Type B pancreatic cell (in vitro differentiated cells): ENCODE measurements at places on chromosomes 6 and 20.

GRCh38 chr6:51049983-51050877 lies 231.6 kb downstream of the TFAP2B start:
- DNase-seq = no peak

DNA sequence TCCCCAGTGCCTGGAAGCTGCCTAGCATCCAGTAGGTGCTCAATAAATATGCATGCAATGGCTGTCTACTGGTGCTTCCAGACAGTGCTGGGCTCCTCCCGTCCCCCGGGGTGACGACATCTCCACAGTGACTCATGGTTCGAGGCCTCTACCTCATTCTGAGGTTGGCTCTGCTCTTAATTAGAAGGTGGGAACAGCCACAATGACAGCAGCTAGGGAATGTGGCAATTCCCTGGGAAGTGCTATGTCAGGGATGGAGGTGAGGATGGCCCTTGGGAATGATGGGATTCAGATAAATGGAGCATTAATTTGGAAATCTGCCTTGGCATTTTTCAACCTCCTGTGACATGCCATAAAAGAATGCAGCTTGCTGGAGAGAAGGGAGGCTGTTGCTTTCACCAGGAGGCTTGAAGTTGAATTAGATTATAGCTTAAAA lies 43.5 kb upstream of the NFATC2 start:
- no peak for DNase-seq

- no peak for DNase-seq
These were observed 7.5 kb downstream of the SMLR1 start for GRCh38 chr6:130834482-130835251.

- no peak for DNase-seq
These were observed 570.0 kb downstream of the TBC1D32 start for GRCh38 chr6:120764312-120764711.

GRCh38 chr20:12077875-12078274 lies 160.2 kb downstream of the BTBD3 start:
- DNase-seq = no peak

DNA sequence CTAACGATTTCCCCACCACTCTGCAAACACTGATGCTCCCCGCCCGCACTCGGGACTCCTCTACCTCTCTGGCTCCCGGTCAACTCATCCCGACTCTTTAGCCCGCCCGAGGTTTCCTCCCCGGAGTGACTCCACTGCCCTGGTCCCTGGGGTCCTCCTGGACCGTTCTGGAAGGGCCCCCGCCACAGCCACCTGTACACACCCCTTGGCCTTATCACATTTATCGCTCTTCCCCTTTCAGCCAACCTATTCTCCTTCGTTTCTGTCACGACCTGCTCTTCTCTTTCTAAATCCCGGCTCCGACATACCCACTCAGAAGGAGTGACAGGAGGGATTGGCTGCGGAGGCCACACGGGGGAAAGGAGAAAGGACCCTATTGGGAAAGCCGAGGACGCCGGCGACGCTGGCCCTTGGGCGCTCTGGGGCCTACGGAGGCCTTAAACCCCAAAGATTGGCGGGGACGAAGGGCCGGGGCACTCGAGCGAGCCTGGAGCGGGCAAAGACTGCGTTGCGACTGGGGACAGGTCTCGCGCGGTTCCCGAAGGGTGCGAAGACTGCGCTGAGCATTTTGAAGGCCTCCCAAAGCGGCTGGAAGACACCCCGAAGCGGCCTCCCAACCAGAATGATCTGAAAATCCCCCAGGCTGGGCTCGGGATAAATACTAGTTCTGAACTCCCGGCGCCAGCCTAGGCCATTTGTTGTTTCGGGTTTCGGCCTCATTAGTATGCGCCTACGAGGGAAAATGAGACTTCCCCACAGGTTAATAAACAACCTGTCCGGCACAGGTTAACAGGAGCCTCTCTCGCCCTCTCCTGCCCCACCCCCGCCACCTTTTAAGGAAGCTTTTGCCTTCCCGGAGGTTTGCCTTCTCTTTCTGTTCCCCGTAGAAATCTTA lies 9.2 kb downstream of the SIM1 start:
- no peak for DNase-seq

GRCh38 chr20:46816097-46816496 lies 78.5 kb upstream of the EYA2 start:
- no peak for DNase-seq

DNA sequence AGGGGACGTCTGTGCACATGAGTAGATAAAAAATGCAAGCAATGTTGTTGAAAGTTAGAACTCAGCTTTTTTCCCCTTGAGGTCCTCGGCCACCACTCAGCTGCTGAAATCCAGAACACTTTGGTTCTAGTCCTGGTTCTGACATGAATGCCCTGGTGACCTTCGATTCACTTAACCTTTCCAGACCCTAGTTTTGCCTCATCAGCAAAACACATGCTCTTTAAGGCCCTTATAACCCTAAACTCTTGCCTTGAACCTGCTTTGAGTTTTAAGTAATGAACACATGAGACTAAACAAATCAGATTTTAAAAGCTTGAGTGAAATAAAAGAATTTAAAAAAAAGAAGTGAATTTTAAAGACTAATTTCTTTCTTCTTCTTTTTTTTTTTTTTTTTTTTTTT lies 33.4 kb downstream of the BMP6 start:
- DNase-seq = no peak

DNA sequence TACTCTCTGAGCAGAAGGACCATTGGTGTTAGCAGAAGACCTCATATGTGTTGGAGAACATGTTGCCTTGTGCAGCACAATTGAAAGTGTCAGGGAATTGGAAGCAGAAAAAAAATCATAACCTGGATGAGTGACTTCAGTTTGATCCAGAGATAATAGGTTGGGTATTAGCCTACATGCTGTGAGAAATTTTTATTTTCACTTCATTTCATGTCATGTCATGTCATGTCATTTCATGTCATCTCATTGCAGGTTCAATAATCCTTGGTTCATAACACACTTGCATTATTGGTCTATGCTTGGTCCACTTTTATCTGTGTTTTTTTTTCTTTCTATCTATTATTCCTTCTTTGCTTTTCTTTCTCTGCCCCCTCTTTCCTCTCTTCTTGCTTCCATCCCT lies 34.3 kb downstream of the AKAP7 start:
- DNase-seq = no peak

DNA sequence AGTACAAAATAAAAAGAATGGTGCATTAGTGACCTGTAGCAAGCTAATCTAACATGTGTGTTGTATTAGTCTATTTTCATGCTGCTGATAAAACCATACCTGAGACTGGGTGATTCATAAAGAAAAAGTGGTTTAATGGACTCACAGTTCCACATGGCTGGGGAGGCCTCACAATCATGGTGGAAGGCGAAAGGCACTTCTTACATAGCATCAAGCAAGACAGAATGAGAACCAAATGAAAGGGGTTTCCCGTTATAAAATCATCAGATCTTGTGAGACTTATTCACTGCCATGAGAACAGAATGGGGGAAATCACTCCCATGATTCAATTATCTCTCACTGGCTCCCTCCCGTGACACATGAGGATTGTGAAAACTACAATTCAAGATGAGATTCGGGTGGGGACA lies 45.4 kb upstream of the AIG1 start:
- DNase-seq = no peak

DNA sequence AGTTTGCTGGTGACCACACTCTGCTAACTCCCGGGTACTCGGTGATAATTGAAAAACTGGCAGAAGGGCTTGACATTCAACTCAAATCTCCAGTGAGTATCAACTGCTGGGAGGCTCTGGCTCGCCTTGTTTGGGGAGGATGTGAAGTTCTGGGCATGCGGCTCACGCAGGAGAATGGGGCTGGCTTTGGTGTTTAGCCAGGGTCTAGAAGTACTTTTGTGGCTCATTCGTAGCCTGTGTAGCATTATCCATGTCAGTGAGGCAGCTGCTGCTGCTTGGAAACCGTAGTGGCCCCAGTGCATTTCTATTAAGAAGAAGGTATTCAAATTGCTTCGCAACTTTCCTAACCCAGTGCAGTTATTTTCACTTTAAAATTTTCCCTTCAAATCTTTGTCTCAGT lies 52.2 kb downstream of the KDM1B start:
- no peak for DNase-seq

- no peak for DNase-seq
These were observed 46.3 kb upstream of the NCOA3 start for GRCh38 chr20:47455133-47456040.

GRCh38 chr6:8831366-8832152 lies 396.2 kb upstream of the SLC35B3 start:
- DNase-seq = no peak

GRCh38 chr6:140601021-140601808 lies 1226.8 kb upstream of the CITED2 start:
- no peak for DNase-seq

DNA sequence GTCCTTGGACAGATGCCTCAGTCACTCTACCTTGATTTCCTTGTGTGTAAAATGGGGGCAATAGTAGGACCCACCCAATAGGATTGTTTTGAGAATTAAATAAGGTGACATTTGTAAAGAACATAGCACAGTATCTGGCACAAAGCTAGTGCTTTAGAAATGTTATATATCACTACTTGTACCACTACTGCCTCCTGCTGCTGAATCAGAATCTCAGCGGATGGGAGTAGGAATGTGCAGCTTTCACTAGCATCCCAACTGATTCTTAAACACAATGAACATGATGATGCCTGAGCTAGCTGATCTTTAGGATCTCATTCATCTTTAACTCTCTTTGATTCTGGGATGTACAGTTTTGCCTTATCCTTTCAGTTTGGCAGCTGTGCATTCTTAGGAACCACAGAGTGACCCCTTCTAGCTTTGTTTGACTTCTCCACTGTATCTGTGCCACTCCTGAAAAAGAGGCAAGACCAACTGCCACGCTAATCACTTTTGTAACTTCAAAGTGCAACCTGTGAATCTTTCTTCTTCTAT lies 7.2 kb downstream of the PBOV1 start:
- no peak for DNase-seq

DNA sequence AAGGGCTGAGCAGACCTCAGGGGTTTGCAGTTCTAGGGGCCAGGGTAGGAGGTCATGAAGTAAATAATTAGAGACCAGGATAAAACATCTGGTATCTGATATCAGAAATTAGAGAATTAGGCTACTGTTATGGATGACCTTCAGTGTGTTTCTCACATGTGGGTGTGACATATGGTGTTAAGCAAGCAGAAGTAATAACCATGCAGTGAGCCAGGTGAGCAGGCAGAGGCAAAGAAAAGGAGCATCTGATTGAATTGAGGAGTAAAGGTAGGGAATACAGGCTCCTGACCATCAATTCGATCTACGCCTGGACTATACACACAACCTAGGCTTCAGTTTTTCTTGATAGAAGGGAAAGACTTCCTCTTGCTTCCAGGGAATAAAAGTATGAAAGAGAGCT lies 34.7 kb upstream of the MAP3K7 start:
- DNase-seq = no peak

DNA sequence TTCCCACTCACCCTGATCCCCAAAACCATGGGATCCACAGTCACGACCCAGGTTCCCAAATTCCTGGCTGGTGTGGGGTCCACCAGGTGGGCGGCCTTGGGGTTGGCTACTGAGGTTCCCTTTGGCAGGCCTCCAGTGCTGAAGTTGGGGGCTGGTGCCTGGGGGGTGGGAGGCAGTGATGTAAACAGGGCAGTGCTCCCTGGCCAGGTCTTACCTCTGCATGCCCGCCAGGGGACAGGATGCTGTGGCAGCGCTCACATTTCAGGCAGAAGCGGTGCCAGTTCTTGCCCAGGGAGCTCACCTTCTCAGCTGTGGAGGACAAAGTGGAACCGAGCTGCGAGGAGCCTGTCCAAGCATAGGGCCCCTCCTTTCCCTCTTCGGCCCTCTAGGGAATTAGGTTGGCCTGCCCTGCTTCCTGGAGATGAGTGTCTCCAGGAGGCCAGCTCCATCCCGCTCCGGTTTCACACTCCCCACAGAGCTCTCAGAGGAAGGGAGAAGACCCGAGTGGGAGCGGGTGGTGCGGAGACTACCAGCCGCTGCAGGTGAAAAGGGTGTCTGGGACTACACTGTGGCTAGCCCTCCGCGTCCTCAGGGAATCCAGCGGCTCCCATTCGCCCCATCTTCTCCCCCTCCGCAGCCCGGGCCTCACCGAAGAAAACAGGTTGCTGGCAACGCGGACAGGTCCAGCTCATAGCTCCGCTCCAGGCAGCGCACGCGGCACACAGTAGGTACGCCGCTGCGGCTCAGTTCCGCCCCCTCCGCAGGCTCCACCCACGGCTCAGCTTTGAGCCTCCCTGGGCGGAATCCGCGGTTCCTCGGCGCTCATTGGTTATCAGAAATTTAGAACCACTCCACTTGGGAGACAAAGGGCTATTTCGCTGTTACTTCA lies at the start of gene CRIP3:
Gene CRIP3, minus strand, starts transcription at position 726 of the 889 bp plus-strand sequence. Its CDS starts 34 bp downstream, at position 692.
- peak; percentile 71 for DNase-seq

- DNase-seq = no peak
These were observed 361.2 kb downstream of the RNF144B start for GRCh38 chr6:18748314-18748713.

- no peak for DNase-seq
These were observed 138.8 kb downstream of the EDN3 start for GRCh38 chr20:59439243-59439642.

DNA sequence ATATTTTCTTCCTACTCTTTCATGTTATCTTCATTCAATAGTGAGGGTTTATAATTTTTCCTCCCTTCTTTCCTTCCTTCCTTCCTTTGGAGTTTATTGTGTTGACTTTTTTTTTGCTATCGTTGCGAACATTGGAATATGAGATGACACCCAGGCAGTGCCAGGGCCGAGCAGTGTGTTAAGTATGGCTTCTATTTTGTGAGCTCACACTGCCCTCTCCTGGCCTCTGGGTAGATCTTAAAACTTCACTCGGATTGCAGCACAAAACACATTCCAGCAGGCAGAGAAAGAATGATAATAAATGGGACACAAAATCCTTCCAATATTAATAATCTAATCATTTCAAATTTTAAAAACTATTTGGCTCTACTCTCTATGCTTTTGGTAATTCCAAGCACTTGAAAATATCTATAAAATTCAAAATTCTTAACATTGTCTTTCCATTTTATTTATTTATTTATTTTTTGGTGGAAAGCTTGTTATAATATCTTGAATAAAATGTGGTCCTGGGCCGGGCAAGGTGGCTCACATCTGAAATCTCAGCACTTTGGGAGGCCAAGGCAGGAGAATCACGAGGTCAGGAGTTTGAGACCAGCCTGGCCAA lies 147.4 kb upstream of the OLIG3 start:
- DNase-seq = no peak

DNA sequence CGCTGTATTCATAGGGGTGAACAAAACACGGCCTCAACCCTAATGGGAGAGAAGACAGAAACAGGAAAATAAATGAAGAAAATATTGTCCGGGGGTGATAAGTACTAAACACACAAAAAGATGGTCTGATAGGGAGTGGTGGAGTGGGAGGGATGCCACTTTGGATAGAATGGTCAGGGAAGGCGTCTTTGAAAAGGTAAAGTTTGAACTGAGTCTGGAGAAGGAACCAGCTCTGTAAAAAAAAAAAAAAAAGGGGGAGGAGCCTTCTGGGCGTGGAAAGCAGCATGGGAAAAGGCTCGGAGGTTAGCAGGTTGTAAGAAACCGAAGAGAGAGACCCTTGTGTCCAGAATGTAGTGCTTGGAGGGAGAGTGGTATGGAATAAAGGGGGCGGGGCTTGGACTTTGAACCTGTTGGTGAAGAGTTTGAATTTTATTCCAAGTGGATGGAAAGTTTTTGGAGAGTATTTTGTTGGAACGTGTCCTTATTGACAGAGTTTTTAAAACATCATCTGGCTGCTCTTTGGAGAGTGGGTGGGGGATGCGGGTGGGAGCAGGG lies 1.8 kb downstream of the CHMP4B start:
- no peak for DNase-seq

GRCh38 chr6:40779409-40779808 lies 192.2 kb upstream of the LRFN2 start:
- DNase-seq = no peak
